Inflammatory macrophage (primary cell): ENCODE measurements at places on chromosomes 1 and 21.

DNA sequence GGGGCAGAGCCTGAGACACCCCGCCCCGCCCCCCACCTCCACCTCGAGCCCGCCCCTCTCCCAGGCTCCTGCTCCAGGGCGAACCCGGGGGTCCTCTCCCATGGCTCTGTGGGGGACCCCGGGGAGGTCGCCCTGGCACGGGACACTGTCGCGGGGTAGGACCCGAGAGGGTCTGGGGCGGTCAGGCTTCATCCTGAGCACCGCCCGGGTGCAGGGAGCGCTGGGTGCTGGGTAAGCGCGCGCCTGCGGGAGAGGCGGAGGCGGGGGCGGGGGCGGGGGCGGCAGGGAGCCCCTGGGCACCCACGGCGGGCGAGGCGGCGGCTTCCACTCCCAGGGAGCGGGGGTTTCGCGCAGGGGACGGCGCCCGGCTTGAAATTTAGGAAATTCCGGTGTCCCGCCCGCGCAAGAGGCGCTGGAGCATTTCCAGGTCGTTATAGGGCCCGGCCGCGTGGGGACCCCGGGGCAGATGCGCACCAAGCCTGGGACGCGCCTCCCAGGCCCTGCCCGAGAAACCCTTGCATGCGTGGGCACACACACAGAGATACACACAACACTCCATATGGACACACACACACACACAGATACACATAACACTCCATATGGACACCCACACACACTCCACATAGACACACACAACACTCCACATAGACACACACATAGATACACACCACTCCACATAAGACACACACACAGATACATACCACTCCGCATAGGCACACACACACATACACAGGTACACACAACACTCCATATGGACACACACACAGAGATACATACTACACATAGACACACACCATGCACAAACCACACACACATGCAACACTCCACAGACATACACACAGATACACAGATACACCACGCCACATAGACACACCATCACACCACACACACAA, 48.7 kb upstream of the SLC19A1 start:
- DNase-seq, result peak; percentile 38

GRCh38 chr1:1357871-1358432, 403 bp downstream of the MXRA8 start:
- DNase-seq, result no peak

GRCh38 chr1:231727171-231727570, 100.6 kb downstream of the DISC1 start:
- no peak for DNase-seq

- DNase-seq, result peak; percentile 72
Observed at GRCh38 chr1:185292237-185292636, 24.8 kb downstream of the IVNS1ABP start.

DNA sequence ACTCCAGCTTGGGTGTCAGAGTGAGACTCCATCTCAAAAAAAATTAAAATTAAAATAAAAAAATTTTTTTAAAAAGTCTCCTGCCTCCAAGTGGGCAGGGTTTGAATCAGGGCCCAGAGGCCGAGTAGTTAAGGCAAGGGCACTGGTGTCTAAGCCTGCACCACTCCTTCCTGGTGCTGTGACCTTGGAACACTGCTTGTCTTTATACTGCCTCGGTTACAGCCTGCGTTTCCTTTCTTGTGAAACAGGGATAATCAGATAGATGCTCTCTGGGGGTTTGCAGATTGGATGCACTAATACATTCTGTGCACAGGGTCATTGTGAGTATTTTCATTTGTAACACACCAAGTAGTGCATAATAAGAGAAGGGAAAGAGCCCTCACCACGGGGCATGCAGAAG, 58.4 kb upstream of the EFHD2 start:
- no peak for DNase-seq

GRCh38 chr1:224513787-224514209, 79.2 kb upstream of the WDR26 start:
- peak; percentile 84 for DNase-seq

GRCh38 chr1:86906419-86906818, 7.5 kb downstream of the SELENOF start:
- no peak for DNase-seq

DNA sequence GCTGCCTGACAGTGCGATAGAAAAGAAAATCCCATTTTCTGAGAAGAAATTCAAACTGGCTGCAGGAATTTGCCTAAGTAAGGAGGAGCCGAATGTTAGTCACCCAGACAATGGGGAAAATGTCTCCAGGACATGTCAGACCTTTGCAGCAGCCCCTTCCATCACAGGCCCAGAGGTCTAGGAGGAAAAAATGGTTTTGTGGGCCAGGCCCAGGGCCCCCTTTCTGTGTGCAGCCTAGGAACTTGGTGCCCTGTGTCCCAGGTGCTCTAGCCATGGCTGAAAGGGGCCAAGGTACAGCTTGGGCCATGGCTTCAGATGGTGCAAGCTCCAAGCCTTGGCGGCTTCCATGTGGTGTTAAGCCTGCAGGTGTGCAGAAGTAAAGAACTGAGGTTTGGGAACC, 14.6 kb downstream of the ZBTB21 start:
- DNase-seq, result no peak
